SK-N-SH treated with all-trans-retinoic acid at 6 μM for 48 hours (cell line): ENCODE measurements at places on chromosomes 1 and 21.

DNA sequence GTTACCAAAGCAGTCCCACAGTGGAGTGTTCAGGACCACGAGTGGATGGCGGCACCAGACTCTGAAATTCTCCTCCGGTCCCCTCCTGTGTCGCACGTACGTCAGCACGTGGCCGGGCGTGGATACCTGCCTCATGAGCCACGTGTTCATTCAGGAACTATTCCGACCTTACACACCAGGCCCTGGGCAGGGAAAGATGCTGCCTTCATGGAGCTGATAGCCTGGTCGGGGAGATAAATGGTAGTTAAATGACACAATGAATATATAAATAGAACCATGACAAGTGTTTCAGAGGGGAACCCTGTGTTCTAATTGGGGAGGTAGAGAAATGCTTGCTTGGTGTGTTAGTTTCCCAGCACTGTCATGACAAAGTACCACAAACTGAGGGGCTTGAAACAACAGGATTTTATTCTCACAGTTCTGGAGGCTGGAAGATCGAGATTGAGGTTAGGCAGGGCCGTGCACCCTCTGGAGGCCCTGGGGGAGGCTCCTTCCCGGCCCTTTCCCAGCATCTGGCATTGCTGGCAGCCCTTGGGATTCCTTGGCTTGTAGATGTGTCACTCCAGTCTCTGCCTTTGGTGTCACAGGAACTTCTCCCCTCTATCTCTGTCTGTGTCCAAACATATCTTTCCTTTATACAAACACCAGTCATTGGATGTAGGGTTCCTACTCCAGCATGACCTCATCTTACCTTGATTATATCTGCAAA lies 28.9 kb upstream of the GPR137B start:
- ATAC-seq, result no peak

GRCh38 chr1:38872401-38873026 lies 634 bp downstream of the MYCBP start:
- peak; percentile 49 for ATAC-seq

GRCh38 chr21:15740383-15740782 lies 10.6 kb downstream of the USP25 start:
- ATAC-seq, result no peak

DNA sequence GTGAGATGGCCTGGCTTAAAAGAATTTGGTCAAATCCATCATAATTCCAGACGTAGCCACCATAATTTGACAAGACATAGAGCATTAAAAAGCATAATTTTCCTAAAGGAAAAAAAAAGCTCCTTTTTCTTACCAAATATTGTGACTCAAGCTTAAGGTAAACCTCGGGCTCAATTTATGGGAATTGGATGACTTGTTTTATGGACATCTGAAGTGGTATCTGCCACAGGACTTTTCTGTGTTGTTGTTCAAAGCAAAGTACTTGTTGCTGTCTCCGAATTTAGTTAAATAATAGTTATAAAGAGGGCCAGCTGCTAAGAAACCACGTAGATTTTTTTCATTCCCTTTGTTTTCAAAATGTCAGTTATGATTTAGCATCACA lies 1.1 kb downstream of the MPZL1 start:
- no peak for ATAC-seq

GRCh38 chr1:52166996-52167753 lies 25.3 kb downstream of the ZFYVE9 start:
- peak; percentile 37; the same call in 1 of the 3 replicates for ATAC-seq

DNA sequence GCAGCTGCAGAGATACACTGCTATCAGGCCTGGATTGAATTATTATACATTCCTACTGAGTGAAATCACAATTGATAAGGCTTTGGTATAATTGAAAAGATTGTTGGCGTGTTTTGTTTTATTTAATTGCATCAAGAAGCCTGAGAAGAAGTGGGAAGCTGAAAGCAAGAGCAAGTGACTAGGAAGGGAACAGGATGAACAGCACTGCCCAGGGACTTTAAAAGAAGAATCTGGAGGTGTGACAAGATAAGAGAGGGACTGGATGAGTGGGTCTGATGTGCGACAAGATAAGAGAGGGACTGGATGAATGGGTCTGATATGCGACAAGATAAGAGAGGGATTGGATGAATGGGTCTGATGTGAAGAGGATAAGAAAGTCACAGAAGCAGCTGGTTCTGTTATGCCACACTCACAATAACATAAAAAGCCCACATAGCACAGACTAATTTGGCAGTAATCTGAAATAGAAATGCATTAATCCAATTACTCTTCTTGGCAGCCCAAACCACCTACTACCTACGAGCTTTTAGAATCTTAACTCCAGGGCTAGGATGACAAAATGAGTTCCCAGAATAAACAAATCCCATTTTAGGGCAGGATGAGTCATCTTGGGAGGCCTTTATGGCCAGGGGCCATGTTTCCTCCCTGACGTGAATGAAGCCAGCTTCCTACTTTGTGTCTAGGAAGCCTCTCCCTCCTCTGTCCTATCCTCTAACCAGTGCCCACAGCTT lies 129.7 kb downstream of the DUSP10 start:
- ATAC-seq, result peak; percentile 99

GRCh38 chr1:55827350-55827749 lies 612.2 kb upstream of the USP24 start:
- peak; percentile 80 for ATAC-seq

GRCh38 chr1:48858200-48858920 lies 81.7 kb upstream of the BEND5 start:
- ATAC-seq, result no peak

DNA sequence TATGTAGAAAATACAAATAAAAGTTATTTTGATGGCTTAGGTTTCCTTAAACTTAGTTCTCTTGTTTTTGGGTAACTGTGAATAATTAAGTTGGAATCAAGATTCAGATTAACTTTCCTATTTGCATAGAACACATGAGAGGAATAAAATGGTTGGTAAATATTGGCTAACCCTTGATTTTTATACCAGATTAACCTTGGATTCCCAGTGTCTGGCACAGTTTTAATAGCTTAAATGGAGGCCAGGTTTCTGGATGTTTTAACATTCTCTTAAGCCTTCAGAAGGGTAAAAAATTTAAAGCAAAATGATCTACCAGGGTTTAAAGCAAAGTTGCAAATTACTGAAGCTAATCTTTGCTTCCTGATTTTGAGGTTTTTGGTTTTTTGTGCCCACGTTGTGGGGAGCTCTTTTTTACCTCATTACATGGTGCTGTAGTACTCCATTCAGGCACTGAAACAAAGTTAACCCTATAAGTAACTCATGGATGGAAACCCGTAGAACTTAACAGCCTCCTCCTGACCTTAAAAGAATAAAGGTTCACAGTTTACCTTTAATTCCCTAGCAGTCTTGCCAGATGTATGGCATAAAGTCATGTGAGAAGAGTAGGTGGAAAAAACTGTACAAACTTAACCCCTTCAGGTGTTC lies 8.4 kb upstream of the SPATA1 start:
- ATAC-seq, result no peak

- ATAC-seq, result peak; percentile 61
Measured at GRCh38 chr1:109490029-109490933, 3.6 kb upstream of the CYB561D1 start.

GRCh38 chr1:96683931-96684330 lies 37.7 kb upstream of the PTBP2 start:
- no peak for ATAC-seq

DNA sequence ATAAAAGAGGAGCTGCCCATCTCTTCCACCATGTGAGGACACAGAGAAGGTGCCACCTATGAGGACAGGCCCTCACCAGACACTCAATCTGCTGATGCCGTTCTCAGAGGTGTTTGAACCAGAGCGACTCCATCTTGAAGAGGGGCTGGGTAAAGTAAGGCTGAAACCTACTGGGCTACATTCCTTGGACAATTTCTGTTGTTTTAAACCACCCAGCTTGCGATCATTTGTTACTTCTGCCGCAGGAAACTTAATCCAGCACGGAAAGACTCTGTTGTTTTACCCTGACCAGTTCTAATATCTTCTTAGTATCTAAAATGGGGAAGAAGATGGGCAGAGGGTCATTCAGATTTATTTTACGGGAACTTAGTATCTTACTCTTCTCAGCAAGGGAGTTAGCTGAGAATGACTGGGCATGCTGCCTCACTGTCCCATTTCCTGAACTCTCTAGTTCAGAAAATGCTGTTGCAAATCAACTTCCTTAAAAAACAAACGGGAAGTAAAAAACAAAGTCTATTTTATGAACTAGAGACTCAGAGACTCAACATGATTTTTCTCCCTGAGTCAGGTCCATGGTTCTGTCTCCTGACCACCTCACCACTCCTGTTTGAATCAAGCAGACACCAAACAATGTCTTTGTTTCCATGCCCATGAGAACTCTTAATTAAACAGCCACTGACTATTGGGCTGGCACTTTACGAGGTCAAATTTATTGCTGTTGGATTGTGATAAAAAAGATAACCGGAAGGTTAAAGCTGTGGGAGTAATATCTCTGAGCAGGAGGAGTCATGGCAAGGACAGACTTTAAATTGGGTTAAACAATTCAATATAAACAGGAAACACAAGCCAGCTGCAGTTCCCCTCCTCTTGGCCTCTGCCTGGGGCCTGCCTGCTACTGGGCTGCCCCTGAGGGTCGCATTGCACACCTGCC lies 23.8 kb upstream of the IFNAR1 start:
- ATAC-seq, result no peak; the same call in 2 of the 3 replicates

- no peak for ATAC-seq
Measured at GRCh38 chr1:22932803-22933470, 39.7 kb downstream of the LACTBL1 start.

GRCh38 chr21:38293765-38294164 lies 37.0 kb downstream of the KCNJ15 start:
- ATAC-seq, result no peak

DNA sequence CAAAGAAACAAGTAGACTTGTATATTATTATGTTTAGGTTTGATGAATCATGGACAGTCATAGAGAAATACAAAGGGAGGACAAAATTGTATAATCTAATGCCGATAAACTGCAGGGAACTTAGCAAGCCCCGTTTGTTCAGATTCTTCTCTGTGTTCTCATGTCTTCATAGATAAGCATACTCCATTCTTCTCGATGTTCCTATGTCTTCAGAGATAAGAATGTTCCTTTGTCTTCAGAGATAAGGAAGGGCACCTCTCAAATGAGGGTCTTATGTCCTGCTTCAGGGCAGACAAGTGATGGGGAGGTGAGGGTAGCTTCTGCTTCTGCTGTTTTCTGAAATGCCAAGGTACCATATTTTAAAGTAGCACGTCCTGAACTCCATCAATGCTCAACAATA lies 19.7 kb upstream of the TADA1 start:
- no peak for ATAC-seq

GRCh38 chr1:200550367-200550766 lies 70.2 kb downstream of the KIF14 start:
- ATAC-seq, result no peak

DNA sequence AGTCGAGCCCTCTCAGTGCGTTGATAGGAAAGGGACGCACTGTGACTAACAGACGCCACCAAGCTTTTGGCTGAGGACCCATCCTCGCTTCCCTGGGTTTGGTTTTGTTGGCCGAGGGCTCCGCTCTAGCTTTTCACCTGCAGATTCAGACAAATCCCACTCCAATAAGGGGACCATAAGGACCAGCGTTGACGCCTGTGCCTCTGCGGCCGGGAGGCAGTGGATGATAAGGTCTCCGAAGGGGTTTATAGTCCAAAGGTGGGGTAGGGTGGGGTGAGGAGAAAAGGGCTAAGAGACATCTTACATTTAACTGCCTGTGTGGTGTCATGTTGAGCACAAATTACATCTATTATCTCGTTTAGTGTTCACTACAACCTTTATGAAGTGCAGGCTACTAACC lies 760 bp downstream of the PEX14 start:
- no peak for ATAC-seq

- ATAC-seq, result peak; percentile 34; the same call in 2 of the 3 replicates
Measured at GRCh38 chr21:33265664-33266049, 510 bp upstream of the IL10RB start.

GRCh38 chr1:11320153-11320936 lies 47.3 kb downstream of the UBIAD1 start:
- peak; percentile 54; the same call in 2 of the 3 replicates for ATAC-seq

GRCh38 chr1:218376722-218377121 lies 31.6 kb downstream of the TGFB2 start:
- ATAC-seq, result no peak; the same call in 2 of the 3 replicates

GRCh38 chr1:109394591-109395281 lies 3.0 kb downstream of the SORT1 start:
- no peak for ATAC-seq

- ATAC-seq, result no peak
Measured at GRCh38 chr1:52795464-52795863, 47.1 kb upstream of the ZYG11A start.

DNA sequence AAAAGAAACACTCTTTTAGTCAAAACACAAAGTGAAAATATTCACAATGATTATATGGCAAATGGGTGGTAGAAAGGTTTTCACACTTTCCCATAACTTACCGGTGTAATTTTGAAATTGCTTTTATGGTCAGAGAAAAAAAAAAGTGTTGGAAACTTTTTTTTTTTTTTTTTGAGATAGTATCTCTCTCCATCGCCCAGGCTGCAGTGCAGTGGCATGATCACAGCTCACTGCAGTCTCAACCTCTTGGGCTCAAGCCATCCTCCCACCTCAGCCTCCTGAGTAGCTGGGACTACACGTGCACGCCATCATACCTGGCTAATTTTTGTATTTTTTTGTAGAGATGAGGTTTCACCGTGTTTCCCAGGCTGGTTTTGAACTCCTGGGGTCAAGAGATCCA lies 3.3 kb downstream of the IFNGR2 start:
- ATAC-seq, result no peak

- ATAC-seq, result no peak
Measured at GRCh38 chr1:37288900-37289299, 185.5 kb upstream of the ZC3H12A start.

- no peak for ATAC-seq
Measured at GRCh38 chr1:38256072-38256471, 209.5 kb upstream of the POU3F1 start.

DNA sequence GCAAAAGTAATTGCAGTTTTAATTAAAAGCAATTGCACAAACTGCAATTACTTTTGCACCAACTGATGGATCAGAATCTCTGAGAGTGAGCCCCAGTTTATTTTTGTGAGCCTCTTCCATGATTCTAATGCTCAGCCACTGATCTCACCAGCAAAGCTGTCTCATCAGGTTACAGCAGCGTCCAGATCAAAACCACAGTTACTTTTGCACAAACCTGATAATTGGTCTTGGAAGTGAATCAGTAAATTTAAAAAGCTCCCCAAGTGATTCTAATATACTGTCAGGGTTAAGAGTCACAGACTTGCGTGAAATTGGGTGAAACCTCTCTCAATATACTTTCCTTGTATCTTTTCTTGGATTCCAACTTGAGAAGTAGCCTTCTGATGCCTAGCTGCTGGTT lies 13.5 kb upstream of the CR2 start:
- no peak for ATAC-seq

DNA sequence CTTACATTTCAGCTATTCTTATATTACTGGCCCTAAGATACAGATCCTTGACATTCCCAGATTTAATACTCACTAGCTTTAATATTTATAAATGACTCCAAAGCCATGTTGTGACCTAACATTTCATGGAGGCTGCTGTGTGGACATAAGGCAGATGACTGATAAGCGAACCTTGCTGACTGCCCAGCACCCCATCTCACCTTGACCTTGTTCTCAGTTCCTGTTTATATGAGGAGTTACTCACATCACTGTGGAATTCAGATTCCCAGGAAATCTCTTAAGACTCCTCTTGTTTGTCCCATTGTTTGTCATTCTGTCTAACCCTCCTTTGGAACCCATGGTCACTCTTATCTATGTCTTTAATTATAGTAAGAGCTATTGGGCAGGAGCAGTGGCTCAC lies 21.9 kb downstream of the RAB3B start:
- ATAC-seq, result no peak
